ENCODE measurements at places on chromosomes 1 and 21.

- no peak for DNase-seq
These were observed 89.4 kb downstream of the PAPPA2 start for GRCh38 chr1:176552217-176552991.

GRCh38 chr1:236151739-236152424, 9.5 kb downstream of the GPR137B start:
- DNase-seq: no peak

GRCh38 chr21:40687625-40688024, 159.3 kb downstream of the DSCAM start:
- DNase-seq: no peak

DNA sequence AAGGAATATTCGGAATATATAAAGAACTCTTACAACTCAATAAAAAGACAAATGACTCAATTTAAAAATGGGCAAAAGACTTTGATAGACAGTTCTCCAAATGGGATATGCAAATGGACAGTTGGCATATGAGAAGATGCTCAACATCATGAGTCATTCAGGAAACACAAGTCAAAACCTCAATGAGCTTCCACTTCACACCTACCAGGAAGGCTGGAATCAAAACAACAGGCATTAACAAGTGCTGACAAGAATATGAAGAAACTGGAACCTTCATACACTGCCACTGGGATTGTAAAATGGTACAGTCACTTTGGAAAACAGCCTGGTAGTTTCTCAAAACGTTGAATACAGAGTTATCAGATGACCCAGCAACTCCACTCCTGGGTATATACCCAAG, 17.2 kb downstream of the PGBD5 start:
- DNase-seq: no peak

GRCh38 chr1:7857985-7858384, 5.1 kb upstream of the UTS2 start:
- no peak for DNase-seq

DNA sequence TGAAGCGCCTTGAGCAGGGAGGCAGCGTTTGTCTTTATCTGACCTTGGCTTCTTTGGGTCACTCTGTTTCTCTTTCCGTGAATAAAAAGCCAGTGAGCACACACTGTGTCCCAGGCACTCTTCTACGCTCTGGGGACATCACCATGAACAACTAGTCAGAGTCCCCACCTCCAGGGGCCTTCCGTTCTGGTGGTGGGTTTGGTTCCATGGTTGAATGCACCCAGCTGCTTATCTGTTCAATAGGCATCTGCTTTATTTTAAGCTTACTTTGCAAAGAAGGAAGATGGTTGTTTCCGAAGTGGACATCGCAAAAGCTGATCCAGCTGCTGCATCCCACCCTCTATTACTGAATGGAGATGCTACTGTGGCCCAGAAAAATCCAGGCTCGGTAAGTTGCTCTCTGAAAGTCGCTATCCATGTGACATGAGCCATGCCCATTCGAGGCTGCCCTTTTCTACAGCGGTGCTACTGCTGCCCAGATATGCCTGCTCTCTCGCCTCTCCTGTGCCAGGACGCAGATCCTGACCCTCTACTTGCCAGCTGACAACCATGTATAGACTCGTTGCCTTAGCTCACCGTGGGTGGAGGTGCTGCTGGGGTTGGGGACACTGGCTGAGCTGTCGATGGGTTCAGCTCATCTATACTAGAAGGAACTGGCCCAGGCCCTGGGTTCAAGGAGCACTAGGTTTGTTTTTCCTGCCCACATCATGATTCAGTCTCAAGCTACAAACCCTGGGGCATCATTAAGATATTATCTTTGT, 5.9 kb downstream of the MX1 start:
- DNase-seq: no peak

- peak; percentile 43 for DNase-seq
These were observed 32.3 kb downstream of the KIAA2013 start for GRCh38 chr1:11893907-11894251.

DNA sequence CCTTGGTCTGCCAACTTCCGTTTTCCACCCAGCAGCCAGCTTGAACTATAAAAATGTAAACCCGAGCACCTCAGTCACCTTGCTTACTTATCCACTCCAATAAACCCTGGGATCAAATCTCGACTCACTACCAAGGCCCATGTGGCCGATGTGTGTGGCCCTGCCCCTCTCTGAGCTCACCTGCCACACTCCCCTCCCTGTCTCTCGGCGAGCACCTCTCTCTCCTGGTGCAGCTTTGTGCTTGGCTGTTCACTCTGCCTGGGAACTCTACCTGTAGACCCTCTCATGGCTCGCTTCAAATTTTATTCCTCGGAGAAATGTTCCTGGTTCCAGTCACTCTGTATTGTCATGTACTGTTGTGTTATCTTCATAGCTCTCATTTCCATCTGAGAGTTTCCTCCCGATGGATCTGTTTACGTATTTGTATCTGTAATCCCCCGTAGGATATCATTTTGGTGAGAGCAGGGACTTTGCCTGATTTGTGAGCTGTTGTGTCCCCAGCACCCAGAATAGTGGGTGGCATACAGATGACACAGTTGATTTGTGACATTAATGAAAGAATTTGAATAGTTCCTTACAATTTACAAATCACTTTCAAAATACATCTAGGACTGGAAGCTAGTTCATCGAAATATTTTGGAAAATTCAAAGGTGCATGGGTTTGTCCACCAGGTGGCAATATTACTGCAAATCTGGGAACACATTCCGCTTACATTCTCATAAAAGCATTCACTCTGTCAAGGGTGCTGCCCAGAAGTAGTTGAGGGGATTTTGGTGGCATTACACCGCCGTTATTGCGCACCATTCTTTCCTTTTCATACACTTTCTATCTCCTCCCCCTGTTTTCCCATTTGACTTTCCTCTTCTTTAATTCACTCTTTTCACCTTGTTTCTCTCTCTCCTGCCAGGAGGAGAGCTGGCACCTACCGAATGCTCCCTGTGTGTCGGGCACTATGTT, 95.3 kb downstream of the ABCA4 start:
- DNase-seq: no peak

DNA sequence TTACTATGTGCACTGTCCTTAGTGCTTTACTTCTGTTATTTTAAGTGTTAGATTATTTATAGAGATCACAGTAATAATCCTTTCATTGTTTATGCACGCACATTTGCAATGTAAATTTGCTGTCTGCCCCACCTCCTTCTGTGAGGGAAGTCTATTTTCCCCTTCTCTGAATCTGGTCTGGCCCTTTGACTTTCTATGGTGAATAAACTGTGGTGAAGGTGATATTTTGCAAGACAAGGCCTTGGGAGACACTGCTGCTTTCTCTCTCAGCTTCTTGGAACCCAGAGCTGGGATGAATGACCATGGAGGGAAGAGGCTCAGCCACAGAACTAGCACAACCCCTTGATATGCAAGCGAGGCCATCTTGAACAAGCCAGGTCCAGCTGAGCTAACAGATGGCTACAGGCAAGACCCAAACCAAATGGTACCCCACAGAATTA, 156.3 kb downstream of the ST6GALNAC3 start:
- DNase-seq: no peak

DNA sequence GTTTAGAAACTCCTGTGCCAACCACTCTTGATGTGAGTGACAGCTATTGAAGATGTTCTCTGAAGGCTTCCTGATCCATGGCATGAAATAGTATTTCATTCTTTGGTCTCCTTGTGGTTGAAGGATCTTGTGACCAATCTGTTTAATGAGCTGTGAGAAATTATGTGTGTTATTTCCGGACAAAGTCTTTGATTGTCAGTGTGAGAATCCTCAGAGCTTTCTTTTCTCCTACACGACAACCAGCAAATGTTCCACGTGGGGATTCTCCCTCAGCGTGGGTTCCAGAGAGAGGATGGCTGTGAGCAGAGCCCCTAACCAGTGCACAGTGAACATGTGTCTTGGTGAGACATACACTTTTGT, 45.0 kb upstream of the HOOK1 start:
- DNase-seq: no peak

DNA sequence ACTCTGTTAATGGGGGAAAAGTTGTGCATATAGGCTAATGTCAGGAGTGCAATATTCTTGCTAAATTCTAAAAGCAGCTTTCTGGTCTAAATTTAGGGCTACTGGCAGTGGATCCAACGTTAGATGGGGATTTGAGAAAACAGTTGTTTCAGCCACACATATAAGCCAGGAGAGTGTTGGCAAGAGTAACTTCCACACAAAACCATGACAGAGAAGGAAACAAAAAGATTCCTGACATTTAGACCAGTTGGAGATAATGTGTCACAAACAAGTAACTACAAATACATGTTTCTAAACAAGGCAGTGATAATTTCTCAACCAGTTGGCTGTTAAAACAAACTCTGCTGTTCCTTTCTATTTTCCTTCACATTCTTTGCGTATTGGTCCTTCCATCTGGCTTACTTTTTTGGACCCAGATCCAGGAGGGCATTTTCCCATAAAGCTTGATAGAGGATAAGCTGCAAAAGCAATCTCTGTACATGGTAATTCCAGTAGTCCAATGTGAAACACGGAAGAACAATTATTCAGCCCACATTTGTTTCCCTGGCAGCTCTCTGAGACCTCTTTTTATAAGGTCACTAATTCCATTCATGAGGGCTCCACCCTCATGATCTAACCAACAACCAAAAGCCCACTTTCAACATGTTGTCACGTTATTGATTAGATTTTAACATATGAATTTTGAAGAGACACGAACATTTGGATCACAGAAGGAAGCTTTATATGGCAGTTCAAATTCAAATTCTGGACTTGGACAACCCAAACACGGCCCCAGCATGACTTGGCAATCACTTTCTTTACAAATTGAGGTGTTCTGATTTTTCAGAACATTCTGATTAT, 1888.6 kb downstream of the MRPL39 start:
- DNase-seq: no peak

- peak; percentile 52 for DNase-seq
These were observed at the start of gene SH3D21 for GRCh38 chr1:36306210-36306901. Gene SH3D21 (plus strand): TSS chr1:36306368. CDS start chr1:36306421, 53 bp downstream.

DNA sequence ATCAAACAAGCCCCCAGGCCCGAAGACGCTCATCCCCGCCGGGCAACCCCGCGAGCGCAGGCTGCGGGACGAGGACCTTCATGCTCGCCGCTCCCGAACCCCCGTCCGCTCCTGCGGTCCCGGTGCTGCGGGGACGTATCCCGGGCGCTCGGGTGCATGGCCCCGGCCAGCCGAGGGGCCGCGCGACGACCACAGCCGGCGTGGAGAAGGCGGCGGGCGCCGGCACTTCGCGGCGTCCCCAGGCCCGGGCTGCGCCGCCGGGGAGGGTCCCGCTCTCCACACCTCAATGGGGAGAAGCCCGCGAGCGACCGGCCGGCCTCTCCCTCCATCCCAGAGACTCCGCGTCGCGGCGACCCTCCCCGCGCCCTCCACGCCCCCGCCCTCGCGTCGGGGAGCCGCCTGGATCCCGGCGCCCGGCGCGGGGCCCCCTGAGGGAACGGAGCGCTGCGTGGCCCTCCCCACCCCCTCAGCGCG, 401 bp downstream of the ERRFI1 start:
- DNase-seq: no peak

GRCh38 chr1:48572646-48573258, 100.7 kb upstream of the SPATA6 start:
- no peak for DNase-seq

DNA sequence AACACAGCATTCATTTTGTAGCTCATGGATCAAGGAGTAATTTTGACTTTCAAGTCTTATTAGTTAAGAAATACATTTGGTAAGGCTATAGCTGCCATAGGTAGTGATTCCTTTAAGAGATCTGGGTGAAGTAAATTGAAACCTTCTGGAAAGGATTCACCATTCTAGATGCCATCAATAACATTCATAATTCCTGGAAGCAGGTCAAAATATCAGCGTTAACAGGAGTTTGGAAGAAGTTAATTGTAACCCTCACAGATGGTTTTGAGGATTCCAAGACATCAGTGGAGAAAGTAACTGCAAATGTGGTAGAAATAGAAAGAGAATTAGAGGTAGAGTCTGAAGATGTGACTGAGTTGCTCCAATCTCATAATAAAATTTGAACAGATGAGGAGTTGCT, 216.6 kb downstream of the GREM2 start:
- no peak for DNase-seq

DNA sequence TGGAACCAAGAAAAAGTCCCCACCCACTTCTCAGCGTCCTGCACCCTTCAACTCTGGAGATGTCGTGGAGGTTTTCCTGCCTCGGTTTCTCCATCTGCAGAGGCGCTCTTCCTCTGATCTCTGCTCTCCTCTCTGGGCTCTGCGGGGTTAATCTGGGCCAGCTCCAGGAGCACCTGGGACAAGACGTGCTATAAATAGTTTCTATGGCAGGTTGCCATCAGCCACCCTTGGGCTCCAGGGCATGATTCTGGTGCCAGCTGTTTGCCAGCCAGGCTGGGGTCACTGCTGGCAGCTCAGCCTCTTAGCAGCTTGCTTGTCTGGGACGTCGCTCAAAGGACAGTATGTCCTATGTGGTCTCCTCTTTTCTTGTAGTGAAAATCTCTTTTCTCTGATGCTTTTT, 137.1 kb downstream of the ACTL8 start:
- DNase-seq: no peak

GRCh38 chr1:6508154-6508815, 16.8 kb upstream of the PLEKHG5 start:
- no peak for DNase-seq

DNA sequence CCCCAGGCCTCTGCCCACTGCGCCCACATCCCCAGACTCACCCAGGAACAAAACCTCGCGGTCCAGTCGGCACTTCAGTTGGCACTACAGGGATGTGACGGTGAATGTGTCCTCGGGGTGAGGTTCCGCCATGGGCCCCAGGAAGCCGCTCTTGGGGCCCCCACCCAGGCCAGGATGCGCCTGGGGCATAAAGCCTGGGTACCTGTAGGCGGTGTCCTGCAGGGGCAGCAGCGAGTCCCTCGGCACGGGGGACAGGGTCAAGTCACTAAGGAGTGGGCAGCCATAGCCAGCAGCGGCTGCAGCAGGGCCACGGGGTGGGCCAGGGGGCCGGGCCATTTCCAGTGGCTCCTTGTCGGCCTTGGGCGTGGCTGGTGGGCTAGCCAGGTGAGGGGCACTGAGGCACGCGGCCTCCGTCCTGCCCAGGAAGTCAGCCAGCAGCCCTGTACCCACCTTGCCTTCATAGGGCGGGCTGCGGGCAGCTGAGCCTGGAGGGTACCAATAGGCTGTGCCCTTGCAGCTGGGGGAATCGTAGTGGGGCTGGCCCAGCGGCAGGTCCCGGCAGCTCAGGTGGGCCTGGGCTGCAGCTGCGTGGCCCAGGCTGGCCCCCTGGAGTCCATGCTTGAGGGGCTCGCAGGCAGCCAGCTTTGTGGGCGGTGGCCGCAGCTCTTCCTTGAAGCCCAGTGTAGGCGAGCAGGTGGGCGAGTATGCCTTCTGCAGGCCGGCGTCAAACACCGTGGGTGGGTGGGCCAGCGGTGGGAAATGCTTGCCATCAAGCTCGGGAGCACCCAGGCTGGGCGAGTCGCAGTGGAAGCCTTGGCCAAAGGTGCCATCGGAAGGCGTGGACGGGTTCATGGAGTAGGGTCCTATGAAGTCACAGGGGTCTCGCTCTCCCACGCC, 56.5 kb downstream of the AHDC1 start:
- DNase-seq: no peak

GRCh38 chr1:180178511-180179161, 24.0 kb downstream of the QSOX1 start:
- DNase-seq: peak; percentile 37

- no peak for DNase-seq
These were observed 58.3 kb upstream of the SDC3 start for GRCh38 chr1:30966690-30967369.

Data from T-helper 2 cell treated with Interferon-gamma antibody and Interleukin-4, amounts not matched to agents 5 μg/mL and 100 μg/mL, for 36 hours (primary cell).